CD8-positive, alpha-beta T cell (primary cell): ENCODE measurements at places on chromosomes 6 and 20.

GRCh38 chr20:18527836-18528235 lies 20.1 kb downstream of the SEC23B start:
- DNase-seq, result no peak

GRCh38 chr6:84263557-84263956 lies 36.1 kb upstream of the CEP162 start:
- DNase-seq, result no peak

DNA sequence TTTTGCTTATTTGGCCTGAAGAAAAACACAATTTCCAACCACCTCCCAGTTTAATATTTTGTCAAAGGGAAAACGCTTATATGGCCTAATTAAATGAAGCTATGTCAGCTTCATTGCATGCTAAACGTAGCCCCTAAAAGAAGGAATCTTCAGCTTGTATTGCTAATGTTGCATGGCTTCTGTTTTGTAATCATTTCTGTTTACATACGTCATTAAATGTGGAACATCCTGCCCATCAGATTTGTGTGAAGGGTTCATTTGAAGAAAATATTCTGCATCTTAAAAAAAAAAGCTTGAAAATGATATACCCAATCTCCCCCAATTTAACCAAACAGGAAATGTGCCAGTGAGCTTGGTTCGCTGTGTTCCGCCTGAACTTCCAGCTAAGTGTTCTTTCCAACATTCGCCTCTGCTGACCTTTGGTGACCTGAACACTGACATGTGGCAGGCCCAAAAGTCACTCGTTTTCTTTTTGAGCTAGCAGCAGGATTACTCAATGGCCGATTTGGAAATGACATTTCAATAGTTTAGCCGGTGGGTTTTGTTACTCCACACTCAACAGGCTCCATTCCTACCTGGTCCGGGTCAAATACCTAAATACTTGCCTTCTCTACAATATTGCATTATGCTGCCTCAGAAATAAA lies 12.7 kb upstream of the SIRT5 start:
- DNase-seq, result no peak

GRCh38 chr6:90204327-90205056 lies 92.2 kb downstream of the BACH2 start:
- no peak for DNase-seq

DNA sequence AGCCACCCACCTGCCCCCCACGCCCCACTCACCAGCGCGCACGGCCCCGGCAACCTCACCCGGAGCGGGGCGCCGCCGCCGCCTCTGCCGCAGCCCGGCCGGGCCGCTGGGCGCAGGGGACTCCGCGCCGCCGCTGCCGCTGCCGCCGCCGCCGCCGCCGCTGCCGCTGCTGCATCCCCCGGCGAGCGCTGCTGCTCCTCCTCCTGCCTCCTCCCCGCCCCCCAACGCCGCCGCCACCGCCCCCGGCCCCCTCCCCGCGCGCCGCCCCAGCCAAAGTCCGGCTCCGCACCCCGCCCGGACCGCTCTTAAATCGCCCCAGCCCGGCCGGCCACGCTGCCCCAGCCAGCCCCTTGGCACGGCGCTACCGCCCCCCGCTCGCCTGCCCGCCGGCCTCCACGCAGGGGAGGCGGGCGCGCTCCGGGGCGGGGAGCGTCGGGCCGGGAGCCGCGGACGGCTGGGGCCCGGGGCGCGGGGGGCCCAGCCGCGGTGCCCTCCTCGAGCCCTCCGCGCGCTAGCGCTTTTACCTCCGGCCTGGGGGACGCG lies at the start of gene SULF2:
Gene SULF2 (minus strand): TSS at position 171 of the 543 bp plus-strand sequence. CDS start 28,118 bp downstream, outside the sequence.
- no peak for DNase-seq

GRCh38 chr6:90356012-90356421 lies 59.4 kb upstream of the BACH2 start:
- no peak for DNase-seq

- no peak for DNase-seq
These were observed 13.1 kb upstream of the NT5DC1 start for GRCh38 chr6:116087437-116088027.

DNA sequence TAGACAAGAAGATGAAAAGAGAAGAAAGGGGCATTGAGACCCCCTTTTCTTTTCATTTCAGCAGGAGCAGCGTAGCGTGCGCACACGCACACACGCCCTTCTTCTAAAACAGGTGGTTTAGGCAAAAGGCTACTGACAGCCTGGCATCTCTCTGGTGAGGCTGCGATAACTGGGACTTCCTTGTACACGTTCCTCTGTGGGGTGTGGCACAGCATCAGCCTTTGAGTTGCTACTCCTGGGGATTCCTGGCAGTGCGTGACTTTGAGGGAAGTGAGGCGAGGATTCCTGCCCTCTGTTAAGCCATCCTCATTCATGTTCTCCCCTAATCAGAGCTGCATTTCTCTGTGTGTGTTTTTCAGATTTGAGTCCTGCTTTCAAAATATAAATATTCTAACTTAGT lies 94.7 kb downstream of the TMEM170B start:
- no peak for DNase-seq

DNA sequence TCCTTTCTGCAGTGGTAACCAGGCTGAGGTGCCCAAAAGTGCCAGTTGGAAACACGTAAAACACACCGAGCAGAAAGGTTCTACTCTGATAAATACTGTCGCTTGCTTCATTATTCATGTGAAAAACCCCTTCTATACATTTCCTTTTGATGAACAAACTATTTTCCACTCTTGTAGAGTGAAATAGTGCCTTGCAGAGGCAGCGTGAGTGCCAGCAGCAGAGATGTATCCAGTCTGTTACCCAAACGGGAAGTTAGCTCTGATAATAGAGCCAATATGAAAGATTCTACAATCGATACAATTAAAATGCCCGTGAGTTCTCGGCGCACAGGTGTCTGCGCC lies 1.5 kb downstream of the ZBTB46 start:
- DNase-seq, result no peak

DNA sequence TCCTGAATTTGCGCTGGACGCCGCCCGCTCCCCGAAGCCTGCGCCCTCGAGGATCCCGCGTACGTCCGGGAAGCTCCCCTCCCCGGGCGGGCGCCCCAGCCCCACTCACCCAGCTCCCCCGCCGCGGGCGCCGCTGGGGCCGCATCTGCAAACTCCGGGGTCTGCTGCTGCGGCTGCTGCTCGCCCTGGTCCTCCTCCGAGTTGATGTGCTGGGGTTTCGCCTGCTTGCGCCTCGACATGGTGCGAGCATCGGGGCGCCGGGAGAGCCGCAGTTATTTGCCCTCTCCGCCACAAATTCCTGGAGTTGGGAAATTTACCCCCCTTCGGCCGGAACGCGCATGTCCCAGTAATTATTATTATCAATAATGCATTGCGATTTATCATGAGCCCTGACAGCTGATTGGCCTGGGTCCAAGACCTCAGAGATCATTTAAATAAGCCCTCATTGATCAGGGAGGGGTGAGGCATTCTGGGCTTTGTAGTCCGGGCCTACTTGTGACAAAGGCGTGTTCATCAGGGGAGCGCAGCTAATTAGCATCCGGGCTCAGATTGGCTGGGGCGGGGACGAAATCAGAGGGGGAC lies at the start of gene SALL4:
Gene SALL4 (minus strand): TSS at position 352 of the 582 bp plus-strand sequence. CDS start 113 bp downstream, at position 239.
- no peak for DNase-seq

- DNase-seq, result no peak
These were observed 143.2 kb upstream of the SNX9 start for GRCh38 chr6:157679605-157680580.

DNA sequence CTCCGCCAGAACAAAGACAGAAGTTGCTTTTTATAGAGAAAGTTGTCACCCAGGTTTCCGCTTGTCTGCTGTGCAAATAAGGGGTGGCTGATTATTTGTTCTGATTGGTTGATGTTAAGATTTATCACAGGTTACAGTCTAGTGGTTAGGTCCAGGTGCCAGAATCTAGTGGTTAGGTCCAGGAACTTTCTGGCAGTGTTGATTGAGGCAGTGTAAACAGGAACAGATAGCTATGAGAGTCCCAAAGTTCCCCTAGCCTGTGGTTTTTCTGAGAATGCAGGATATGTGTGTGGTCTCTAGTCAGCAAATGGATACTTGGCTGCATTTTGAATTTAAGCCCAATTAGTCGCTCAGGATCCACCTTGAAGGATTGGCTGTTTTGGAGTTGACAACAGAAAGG lies 148.0 kb downstream of the TMEM200A start:
- peak; percentile 27 for DNase-seq

- DNase-seq, result peak; percentile 53
These were observed 9.2 kb downstream of the FOXS1 start for GRCh38 chr20:31835977-31836852.

DNA sequence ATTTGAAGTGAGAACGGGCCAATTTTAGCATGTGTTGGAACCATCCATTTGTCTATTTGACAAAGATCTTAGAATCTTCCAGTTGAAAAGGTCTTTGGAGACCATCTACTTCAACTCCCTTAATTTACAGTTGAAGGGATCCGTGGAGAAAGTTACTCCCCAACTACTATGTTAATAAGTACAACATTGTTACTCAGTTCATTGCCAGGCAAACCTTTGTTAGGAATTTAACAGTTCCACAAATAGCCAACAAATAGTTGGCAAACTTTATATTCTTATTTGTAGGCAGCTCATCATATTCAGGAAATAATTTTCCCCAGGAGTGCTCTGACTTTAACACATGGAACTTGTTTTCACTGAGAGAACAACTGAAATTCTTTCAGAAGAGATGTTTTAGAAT lies 81.0 kb upstream of the FLRT3 start:
- DNase-seq, result no peak

DNA sequence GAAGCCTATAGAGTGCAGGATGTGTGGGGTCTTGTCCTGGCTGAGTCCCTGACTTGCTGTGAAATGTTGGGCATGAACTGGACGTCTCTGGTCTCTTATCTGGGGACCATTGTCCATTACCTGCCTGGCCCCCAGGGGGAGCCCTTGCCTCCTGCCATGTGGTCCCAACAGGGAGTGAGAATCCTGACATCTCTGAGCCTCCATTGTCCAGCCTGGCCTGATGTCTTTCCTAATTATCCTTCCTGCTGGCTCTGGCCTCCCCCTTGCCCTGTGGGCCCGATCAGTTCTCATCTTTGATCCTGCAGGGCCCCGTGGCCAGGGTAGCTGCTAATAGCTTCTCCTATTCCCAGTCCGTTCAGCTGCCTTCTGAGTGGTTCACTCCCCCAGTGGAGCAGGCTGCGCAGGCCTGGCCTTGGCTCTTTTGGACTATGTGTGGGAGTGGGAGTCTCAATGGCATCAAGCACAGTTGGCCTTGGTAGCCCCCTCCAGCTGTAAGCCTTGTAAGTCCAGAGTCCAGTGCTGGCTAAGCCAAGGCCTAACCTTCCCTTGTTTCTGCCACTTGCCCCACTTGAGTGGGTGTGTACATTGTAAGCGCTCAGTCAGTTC lies 77.9 kb upstream of the RALY start:
- peak; percentile 24 for DNase-seq

- no peak for DNase-seq
These were observed 19.7 kb downstream of the GTPBP2 start for GRCh38 chr6:43609402-43609801.

DNA sequence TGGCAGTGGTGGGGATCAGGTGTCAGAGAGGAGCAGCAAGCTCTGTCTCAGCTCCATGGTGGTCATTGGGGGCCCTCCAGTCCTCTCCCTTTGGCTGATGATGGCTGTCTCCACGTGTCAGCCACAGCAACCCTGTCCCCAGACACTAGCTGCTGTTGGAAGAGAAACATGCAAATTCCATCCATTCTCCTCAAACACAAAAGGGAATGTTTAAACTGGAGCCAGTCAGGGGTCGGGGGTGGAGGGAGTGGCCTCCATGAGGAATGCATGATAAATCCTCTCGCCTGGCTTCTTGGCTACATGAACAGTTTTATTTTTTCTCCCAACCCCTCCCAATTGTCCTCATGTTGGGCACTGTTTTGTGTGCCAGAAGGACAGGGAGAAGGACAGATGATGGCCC lies 86.4 kb downstream of the EDN3 start:
- DNase-seq, result no peak

DNA sequence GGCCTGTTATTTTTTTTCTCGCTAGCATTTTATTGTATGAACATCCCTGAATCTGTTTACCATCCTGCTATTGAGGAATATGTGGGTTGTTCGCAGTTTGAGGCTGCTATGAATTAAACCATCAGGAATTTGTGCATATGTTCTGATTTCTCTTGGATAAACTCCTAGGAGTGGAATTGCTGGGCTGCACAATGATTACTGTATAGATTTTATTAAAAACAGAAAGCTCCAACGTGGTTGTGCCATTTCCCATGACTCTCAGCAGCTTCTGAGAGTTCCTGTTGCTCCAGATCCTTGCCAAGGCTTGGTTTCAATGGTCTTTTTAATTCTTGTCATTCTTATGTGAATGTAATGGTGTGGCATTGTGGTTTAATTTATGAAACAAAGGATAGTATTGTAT lies 75.1 kb downstream of the EDN3 start:
- DNase-seq, result no peak

DNA sequence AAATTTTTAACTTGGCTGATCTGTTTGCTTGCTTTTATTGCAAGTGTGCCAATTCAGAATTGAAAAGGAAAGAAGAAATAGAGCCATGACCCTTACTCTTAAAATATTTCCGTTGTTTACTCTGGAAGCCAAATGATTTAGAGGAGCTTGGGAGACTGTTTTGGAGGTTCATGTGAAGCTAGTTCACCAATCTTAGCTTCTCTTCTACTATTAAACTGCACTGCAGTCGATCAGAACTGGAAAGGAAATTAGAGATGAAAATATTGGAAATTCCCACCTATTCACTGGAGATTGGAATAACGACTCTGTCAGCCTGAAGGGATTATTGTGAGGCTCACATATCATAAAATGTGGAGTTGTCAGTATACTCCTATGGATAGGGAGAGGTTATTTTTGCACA lies 81.8 kb downstream of the MLIP start:
- DNase-seq, result no peak

DNA sequence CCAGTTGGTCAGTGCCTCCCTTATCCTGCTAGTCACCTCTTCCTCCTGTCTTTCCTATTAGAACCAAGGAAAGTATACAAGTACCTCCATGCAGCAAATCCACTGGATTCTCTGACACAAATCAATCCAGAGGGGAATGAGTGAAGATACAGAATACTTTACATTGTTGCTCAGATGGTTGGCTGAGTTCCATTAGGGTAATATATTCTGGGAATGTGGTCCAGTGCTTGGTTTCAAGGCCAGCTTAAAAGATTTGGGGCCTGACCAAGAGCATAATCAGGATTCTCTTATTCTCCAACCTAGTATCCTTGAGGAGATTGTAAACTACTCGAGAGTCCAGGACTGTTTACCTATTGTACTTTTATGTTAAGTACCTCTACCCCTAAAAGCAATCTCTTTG lies 23.0 kb downstream of the CARMIL1 start:
- DNase-seq, result no peak

- DNase-seq, result no peak
These were observed 386.4 kb upstream of the MMS22L start for GRCh38 chr6:97669191-97670031.

- no peak for DNase-seq
These were observed 15.5 kb upstream of the BCAS1 start for GRCh38 chr20:54085910-54086309.

GRCh38 chr6:40794586-40794985 lies 207.4 kb upstream of the LRFN2 start:
- DNase-seq, result no peak

DNA sequence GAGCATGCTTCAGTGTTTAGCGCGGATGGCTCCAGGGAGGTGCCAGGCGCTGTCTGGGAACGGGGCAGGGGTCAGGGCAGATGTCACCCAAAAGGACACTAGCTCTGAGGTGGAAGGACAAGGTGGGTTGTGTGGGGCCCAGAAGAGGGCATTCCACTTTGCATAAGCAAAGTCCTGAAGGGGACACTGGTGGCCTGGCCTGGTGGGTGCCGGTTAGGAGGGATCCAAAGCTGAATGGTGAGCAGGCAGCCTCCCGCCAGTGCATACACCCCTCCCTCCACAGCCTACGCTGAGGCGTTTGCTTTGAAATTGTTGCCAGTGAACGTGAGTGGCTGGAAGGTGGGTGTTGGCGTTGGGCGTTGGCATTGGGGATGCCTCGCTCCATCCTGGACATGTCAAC lies 192.1 kb downstream of the BMP7 start:
- no peak for DNase-seq
